ENCODE measurements at places on chromosomes 12 and 14.

DNA sequence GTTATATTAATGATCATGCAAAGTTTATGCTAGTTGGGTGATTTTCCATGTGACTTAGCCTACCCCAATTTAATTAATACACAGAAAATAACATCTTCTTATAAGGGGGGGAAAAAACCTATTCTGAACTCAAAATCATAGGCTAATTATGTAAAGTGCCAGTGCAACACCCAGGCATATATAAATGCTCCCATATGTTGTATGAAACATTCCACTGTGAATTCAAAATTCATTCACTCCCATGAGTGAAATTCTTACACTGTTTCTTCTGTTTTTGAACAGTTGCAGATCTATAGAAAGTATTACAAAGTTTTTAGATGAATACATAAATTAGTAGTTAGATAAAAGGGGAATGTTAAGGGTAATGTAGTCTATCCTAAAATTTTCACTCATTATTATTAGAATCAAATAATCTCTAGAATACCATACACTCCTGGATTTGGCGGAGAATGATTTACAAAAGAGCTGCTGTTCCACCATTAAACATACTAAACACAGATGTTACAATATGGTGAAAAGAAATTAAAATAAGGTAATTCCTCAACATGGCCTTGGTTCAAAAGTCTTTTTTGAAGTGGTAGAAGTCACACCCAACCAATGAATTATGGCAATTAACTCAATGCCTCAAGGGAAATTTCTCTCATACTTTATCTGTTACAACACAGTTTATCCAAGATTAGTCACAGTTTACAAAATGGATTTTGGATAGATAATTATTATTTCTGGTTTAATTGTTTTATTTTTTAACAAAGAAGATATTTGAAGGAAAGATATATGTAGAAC is 454.1 kb upstream of the FLRT2 start:
- DNase-seq, result no peak

- no peak for DNase-seq
Observed at GRCh38 chr14:61501714-61502458, 180.5 kb downstream of the PRKCH start.

DNA sequence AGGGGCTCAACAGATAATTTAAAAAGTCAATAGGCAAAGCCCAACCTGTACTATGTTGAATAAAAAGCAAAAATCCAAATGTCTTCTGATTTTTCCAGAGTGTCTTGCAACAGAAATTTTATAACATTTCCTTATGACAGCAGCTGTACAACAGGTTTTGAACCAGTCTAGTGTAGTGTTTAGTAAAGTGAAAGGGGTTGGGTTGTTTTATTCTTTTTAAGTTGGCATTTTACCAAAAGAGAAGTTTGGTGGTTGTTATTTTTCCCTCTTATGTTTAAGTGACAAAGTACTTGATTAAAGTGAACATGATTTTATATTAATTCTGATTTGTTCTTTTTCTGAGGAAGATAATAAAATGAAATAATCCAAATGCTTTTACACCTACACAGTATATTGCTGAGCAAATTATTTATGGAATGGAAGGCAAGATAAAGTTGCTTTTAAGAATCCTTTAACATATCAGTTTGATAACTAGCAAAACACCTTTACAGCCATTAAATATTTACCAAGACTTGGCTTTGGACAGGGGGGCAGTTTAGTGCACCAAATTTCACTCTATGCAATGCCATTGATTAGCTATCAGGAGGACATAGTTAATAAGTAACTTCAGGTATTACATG is 128.9 kb downstream of the FOXA1 start:
- no peak for DNase-seq

DNA sequence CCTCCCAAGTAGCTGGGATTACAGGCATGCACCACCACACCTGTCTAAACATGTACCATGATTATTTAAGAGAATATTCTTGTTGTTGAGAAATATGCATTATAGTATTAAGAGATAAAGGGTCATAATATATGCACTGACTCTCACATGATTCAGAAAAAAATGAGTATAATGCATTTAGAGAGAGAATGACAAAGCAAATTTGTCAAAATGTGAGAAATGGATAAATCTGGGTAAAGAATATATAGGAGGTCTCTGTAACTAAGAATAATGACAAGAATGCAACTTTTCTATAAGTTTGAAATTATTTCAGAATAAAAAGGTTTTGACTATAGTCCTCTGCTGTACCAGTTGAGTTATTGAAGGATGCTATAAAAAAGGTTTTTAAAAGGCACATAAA is 28.1 kb upstream of the ZNF740 start:
- no peak for DNase-seq

DNA sequence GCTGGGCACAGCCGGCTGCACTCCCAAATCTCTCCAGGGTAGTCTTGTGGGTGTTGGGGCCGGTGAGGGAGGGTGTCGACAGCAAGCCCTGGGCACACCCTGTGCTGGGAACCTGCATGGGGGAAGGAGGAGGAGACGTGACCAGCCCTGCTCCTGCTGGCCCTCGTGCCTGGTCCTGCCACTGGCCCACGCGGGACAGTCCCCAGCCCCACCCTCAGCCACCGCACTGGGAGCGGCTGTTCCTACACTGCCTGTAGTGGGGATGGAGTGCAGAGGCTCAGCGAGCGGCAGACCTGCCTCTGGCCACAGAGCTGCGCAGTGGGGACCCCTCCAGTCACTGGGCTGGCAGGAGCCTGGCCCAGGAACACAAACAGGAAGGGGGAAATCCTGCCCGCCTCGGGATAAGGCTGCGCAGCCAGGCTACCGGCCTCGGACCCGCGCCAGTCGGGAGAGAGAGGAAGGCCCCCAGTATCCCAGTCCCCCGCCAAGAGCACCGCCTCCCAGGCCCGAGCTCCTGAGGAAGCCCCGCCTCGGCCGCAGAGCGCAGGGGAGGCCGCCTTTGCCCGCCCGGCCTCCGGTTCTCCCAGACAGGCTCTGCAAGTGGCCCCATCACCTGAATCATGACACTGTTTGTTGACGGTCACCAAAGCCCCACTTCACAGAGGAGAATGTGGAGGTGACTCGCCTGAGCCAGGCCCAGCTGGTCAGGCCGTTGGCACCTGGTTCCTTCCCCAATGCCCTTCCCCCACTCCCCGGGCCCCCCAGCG is 10.6 kb downstream of the AHNAK2 start:
- no peak for DNase-seq

- no peak for DNase-seq
Observed at GRCh38 chr12:124633365-124634362, 66.3 kb upstream of the NCOR2 start.

GRCh38 chr14:51228890-51229289 is 11.2 kb upstream of the TMX1 start:
- DNase-seq, result no peak

DNA sequence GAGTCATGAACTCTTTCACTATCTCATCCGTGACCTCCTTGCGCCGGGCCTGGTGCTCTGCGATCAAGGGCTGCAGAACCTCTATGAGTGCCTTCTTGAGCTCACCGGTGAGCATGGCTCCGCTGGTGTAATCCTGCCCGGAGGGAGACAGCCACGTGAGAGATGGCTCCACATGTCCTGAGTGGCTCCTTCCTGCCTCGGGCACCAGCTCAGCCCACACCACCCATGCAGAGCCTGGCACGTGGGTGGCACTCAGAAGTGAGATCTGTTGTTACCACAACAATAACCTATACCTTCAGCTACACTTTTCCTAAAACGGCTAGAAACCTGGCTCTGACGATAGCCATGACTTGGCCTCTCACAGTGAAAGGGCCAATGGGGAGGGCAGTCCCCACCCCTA is 11.8 kb downstream of the SLC25A47 start:
- DNase-seq, result no peak

DNA sequence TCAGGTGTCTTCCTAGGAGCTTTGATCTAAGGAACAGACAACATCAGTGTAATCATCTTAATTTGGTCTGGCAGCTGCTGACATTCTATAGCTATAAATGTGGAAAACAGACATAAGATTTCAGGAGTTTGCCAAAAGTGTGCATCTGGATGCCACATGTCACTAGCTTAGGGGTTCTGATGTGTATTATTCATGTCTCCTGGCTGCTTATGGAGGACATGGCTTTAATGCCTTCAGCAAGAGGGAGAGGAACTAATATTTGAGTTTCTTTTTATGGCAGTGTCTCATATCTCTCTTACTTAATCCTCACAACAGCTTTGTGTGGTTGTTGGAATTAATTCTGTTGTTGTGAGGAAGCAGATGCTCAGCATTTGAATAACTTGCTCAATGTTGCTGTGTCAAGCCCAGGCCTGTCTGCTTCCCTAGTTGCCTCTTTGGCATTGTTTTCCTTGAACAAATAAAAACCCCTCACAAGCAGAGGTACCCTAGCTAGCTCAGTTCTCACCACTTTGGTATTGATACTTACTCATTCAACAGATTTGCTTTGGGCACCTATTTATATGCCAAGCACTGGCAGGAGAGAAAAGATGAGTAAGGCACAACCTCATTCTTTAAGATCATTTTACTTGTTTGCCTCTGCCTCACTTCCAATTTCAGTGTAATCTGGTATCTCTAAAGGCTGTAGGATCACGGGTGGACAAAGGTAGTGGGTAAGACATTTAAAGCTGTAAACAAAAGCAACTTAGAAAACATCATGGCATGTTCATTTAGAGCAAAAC is 39.8 kb upstream of the EID3 start:
- no peak for DNase-seq

DNA sequence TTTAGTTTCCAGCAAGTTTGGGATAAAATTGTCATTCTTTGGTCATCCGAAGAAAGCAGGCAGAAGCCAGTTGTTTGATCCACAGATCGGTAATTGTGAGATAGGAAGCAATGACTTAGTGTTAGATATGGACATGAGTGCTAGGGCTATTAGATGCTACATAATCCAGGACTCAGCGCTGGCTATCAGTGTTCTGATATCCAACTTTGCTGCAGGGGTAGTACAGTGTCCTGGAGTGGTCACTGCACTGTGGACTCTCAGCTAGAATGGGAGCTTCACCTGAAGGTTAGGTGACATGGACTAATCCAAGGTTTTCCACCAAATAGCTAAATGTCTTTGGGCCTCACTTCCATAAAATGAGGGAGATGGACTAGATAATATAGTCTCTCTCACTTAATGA is 39.9 kb downstream of the STK38L start:
- DNase-seq, result no peak

All from sciatic nerve (tissue), 2 donors.